Right renal cortex interstitium (tissue), 3 donors: ENCODE measurements at places on chromosomes 5 and 9.

DNA sequence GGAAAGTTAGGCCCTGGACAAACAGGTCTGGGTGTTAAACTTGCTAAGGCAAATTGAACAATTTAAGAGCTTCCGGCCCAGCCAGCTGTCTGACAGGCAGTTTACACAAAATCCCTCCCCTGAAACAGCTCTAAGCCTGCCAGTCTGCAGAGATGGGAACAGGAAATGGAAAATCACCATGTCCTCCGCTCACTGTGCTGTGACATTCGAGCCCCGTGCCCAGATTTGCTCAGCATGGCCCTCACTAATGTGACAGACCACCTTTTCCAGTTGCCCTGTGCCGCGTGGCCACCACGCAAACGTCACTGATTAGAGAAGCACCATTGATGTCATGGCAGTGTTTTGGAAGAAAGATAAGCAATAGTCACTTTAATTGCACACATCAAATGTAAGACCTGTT, 41.0 kb downstream of the CCNJL start:
- DNase-seq = no peak

GRCh38 chr5:136033848-136034247, 5.1 kb downstream of the TGFBI start:
- DNase-seq = no peak

DNA sequence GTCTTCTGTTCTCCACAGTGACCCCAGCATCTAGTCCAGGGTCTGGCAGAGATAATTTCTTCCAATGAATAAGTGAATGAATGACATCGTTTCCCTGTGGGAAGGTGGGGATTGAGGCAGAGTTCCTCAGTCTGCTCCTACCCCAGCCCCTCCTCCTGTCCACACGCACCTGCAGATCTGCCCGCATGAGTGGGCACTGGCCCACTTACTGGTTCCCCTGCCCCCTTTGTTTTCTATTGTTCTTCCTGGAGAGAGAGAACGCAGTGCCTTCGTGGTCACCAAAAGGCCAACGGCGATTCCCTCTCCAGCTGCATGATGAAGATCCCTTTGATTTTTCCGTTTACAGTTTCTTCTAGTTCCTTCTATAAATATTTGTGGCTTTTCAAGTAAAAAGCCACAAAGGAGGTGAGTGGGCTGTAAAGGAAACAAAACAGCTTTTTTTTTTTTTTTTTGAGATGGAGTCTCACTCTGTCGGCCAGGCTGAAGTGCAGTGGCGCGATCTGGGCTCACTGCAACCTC, 5.8 kb upstream of the FPGS start:
- DNase-seq = no peak

- no peak for DNase-seq
These were observed 251.8 kb downstream of the EFNA5 start for GRCh38 chr5:107418902-107419301.

DNA sequence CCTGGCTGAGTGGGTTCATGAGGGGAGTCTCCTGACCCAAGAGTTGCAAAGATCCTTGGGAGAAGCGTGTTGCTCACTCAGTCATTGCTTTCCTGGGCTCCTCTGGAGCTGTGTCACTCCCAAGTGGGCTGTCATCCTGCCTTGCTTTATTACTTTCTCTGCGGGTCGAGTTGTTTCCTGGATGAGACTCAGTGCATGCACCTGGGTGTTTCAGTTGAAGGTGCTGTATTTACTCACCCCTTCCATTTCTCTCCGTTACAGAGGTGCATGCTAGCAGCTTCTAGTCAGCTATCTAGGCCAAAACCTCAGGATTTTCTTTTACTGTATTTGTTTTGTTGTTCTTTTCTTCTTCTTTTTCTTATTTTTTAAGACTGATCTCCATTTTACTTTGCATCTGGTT, 785.5 kb upstream of the EDIL3 start:
- DNase-seq = no peak

DNA sequence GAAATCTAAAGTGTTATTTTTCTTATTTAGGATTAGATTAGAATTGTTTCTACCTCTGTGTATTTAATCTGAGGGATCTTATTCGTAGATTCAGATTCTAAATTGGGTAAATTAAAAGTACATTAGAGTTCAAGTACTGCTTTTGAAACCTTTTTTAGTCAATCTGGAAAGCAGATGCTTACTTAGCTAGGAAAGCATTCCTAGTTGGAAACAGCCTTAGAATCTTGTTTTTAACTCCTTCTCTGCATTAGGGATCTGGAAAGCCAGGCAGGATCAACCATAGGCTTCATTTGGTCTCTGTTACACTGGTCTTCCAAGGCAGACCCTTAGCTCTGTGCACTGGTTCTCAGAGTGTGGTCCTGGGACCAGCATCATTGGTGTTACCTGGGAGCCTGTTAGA, 247.4 kb downstream of the NR3C1 start:
- no peak for DNase-seq

DNA sequence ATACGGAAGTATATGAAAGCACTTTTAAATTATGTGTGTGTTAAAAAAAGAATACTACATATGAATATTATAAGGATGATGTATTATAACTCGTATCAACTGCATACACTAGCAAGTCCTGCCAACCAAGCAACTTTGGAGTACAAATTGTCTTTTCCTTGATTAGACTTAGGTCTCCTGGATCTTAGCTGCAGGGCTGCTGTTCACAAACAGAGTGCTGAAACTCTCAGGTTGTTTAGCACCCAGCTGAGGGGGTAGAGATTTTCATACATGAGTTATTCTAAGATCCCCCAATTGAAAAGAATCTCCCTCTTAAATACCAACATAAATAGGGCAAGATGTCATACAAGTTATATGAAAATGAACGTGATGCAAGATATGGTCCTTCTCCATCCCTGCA, 149.8 kb upstream of the TNC start:
- DNase-seq = no peak

- DNase-seq = no peak
These were observed 99.6 kb downstream of the DOCK2 start for GRCh38 chr5:169736653-169737052.
